HL-60 (cell line): ENCODE measurements at places on chromosomes 11 and 22.

DNA sequence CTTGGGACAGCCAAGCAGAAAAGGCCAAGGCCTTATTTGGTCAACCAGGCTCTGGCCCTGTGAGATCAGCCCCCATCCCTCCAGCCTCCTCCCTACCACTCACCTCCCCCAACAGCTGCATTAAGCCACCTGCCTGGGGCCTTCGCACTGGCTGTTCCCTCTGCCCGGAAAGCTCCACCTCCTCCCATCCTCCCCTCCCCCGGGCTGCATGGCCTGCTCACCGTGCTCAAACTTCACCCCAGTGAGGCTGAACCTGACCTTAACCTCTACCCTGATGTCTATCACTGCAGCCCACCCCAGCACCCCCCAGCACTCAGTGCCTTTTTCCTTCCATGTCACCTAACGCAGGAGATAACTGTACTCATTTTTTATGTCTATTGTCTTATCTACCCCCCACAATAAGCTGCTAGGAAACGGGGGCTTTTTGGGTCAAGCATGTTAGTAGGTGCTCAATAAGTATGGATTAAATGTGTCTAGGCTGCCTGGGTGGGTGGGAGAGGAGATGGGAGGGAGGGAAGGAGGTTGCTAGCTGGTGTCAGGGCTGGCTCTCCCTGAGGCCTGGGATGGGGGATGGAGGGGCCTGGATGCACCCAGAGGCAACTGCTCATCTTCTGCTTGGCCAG lies 912 bp downstream of the PTPRCAP start:
- peak; percentile 73 for DNase-seq

DNA sequence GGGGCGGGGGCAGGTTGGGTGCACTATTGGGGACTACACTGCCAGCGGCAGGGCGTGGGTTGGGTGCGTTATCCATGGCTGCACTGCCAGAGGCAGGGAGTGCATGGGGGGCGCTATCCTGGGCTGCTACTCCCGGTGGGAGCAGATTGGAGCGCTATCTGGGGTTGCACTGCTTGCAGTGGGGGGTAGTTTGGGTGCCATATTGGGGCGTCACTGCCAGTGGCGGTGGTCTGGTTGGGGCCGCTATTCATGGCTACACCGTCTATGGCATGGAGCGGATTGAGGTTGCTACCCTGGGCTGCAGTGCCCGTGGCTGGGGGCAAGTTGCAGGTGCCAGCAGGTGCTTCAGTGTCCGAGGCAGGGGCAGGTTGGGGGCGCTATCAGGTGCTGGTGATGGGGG lies 36.2 kb downstream of the C22orf42 start:
- DNase-seq, result no peak

DNA sequence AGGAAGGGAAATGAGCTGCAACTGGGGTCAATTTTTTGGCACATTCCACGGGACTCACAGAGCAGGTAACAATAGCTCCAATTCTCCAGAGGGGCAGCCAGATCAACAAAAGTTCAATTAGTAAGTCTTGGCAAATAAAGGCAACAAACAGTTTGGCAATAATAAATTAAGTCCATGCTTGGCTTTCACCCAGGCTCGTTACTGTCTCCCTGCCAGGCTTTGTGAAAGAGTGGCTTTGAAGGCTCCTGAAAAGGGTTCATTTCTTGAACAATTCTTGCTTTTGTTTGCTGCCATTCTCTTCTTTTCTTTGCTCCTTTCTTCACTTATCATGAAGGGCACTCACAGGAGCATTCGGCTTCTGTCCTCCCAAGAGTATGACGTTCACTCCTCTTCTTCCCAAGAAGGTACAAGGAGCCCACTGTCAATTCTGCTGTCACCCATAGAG lies 123.3 kb downstream of the APIP start:
- DNase-seq, result no peak

DNA sequence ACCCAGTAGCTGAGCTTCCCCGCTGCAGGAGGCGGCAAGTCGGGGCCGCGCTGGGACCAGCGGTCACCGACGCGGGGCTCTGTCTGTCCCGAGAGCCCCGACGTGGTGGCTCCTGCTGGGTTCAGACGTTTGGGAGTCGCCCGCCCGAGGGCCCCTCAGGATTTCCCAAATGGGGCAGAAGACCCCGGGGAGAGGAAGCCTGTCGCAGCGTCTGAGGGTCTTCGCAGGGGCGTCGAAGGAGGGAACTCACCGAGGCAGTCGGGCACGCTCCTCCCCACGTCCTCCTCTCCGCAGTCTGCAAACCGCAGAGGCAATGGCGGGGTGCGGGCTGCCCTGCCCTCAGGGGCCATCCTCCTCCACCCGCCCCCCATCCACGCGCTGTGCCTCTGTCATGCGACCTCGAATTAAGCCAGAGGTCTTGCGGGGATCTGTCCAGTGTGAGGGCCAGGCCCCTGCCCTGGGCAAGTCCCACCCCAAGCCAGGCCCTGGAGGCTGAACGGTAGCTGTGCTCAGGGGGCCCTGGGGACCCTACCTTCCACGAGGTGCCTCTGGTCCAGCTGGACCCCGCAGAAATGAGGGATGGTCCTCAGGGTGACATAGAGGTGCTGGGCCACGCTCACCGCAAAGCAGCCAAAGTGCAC lies 12.5 kb downstream of the IL17REL start:
- no peak for DNase-seq

GRCh38 chr11:15057329-15057728 lies 16.1 kb upstream of the CALCB start:
- DNase-seq, result no peak

- DNase-seq, result no peak
Measured at GRCh38 chr11:133982876-133983275, 26.1 kb upstream of the IGSF9B start.

DNA sequence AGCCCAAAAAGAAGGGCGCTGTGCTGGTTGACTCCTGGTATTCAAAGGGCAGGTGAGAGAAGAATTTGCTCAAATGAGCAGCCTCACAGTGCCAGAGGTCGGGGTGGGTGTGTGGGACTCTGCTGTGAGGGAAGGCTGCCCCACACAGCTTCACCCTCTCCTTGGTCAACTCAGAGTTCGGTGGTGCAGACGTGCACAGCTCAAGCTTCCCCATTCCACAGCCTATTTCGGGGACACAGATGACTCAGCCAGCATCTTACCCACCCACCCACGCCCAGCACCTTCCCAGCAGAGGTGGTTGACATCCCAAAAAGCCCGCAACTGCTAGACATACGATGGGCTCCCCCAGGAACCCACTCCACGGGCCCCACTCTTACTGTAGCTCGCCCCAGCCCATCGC lies 46.5 kb upstream of the CCND1 start:
- DNase-seq, result no peak

- no peak for DNase-seq
Measured at GRCh38 chr11:1392561-1392960, 2.8 kb downstream of the BRSK2 start.

DNA sequence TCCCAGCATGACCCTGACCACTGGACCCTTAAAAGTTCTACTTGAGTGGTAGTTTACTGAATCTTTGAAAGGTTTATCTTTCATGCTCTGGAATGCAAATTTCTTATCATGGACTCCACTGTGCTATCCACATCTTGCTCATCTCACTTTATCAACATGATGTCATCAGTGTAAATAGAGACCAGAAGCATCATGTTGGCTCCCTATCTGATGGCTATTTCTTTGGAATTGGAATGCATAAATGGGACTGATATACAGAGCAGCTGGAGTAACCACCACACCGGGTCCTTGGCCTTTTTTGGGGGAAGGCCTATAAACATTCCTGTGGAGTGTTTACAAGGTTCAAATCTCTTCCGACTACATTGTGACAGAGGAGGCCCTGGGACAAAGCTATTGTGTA lies 74.1 kb upstream of the CEP126 start:
- DNase-seq, result no peak

DNA sequence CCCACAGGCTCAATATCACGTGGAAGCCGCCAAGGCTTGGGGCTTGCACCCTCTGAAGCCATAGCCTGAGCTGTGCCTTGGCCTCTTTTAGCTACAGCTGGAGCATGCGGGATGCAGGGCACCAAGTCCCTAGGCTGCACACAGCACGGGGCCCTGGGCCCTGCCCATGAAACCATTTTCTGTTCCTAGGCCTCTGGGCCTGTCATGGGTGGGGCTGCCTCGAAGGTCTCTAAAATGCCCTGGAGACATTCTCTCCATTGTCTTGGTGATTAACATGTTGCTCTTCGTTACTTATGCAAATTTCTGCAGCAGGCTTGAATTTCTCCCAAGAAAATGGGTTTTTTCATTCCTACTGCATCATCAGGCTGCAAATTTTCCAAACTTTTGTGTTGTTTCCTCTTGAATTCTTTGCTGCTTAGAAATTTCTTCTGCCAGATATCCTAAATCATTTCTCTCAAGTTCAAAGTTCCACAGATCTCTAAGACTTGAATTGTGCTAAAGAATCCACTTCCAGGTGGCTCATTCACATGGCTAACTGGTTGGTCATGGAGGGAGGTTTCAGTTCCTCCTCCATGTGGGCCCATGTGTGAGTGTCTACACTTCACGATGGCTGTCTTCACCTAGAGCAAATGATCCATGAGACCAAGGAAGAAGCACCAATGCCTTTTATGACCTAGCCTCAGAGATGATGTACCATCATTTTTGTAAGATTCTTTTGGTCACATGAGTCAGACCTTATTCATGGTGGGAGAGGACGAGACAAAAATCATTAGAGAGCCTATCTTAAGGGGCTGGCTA lies 7.4 kb upstream of the CREBZF start:
- no peak for DNase-seq

DNA sequence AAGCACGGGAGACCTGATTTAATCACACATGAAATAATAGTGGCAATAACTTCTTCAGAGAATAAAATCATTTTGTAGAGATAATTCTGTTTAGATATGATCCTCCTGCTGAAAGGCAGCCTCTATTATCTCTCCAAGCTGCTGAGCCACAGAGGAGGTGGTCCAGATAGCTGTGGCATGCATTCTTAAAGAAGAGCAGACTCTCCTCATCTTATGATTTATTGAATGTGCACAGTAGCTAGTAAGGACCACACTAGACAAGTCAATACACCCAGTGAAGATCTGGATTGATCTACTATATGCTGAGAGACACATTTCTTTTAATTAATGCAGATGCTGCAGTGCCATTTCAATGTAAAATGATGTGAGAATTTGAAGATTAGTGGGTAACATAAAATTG lies 552.9 kb upstream of the ANO3 start:
- DNase-seq, result no peak

DNA sequence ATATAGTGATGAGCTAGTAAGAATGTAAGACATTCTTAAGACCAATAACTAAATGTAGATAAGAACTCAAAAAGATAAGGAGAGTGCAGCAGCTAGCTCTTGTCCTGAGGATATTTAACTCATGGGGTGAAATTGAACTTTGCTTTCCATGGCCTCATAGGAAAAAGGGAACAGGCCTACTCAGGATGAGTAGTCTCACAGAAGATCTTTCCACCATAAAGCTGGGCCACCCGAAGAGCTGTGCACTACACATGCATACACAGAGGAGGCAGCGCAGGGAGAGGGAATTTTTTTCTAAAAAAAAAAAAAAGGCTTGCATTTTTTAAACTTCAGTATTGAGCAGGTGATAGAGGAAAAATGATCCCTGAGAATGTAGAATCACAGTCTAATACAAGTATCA lies 59.9 kb upstream of the CFAP300 start:
- DNase-seq, result no peak

DNA sequence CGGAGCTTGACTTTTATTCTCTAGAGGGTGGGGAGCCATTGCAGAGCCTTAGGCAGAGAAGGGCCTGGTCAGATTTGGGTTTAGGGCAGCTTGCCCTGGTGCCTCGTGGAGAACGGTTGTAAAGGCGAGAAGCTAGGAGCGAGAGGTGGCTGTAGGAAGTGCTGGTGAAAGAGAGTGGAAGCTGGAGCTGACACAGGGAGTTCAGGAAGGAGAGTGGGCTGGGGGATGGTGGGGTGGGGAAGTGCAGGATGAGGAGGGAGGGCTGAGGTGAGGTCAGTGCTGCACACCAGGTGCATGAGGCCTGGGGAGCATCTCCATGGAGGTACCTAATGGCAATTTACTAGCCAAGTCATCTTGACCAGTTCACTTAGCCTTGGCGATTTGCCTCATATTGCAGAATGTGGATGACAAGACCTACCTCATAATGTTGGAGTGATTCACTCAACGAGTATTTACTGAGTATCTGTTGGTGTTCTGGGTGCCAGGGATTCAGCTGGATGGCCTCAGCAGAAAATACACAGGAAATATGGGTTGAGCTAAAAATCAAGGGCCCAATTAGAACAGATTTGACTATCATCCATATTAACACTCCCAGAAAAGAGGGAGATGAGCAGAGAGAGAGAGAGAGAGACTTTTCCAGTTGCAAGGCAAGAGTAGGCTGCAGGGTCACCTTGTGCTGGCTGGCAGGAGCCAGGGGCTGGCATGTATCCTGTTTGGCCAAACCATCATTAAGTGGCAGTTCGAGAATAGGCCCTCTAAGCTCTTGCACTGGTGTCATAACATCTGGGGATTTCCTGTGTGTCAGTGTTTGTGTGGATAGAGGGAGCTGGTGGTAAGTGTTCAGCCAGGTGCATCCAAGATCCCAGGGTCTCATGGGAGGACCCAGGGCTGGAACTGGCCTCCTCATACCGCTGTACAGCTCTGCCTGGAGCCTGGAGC lies 44.4 kb upstream of the CLDN5 start:
- DNase-seq, result no peak

DNA sequence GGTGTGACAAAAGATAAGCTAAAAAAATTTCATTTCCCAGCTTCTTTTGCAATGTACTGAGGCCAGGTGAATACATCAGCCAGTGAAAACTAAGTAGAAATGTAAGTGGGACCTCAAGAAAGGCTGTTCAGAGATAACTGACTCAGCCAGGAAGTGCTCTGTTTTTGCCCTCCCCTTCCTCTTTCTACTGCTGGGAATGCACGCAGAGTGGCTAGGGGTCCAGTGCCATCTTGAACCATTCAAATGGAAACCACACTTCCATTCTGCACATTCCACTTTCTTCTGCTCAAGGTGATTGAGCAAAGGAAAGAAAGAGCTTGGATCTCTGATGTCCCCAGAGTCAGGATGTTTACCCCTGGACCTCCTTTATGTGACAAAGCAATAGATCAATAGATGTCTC lies 27.8 kb upstream of the LMO2 start:
- peak; percentile 50 for DNase-seq

DNA sequence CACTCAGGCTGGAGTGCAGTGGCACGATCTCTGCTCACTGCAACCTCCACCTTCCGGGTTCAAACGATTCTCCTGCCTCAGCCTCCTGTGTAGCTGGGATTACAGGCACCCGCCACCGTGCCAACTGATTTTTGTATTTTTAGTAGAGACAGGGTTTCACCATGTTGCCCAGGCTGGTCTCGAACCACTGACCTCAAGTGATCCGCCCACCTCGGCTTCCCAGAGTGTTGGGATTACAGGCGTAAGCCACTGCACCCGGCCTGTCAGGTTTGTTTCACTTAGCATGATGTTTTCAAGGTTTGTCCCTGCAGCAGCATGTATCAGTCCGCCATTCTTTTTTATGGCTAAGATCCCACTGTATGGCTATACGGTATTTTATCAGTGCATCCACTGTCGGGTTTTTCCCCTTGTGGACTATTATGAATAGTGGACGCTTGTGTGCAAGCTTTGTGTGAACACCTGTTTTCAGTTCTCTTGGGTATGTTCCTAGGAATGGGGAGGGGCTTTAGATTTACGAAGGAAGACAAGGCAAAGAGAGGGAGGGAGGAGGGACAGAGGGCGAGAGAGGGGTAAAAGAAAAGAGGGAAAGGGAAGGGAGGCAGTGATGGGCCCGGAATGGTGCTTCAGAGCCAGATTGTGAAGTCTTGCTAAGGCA lies 13.9 kb upstream of the CDC42EP2 start:
- no peak for DNase-seq
